ENCODE measurements at places on chromosomes 2 and 18. TPM values are rescaled to one million over a fixed set of nuclear protein-coding genes. Genes with fewer than 3 reads are reported as not detected.

- DNase-seq = no peak
These were observed 155.9 kb downstream of the FMNL2 start for GRCh38 chr2:152490686-152491455.

NT5DC4 gene
- polyA plus RNA-seq = not detected

FBLN7 gene
- 9.8 TPM for polyA plus RNA-seq

ANKRD29 gene
- polyA plus RNA-seq = 1.1 TPM

CAVIN2 gene
- 24.9 TPM for polyA plus RNA-seq

SERPINB11 gene
- polyA plus RNA-seq = not detected

LOXL3 gene
- 9.8 TPM for polyA plus RNA-seq

- no peak for DNase-seq
These were observed 75.0 kb upstream of the RBM44 start for GRCh38 chr2:237723602-237724001.

DNA sequence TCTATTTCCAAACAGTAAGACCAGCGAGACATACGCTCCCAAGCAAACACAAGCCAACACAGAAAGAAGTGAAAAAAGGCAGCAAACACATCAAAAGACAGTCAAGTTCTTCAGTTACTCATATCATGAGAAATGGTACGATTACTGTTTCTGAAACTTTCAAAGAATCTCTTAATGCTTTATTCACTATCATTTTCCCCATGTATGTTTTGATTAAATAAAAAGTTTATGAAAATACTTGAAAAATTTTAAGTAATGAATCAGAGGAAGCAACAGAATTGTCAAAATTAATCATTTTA, 114.9 kb downstream of the HDAC4 start:
- no peak for DNase-seq

BOLL gene
- polyA plus RNA-seq = 0.20 TPM

TBR1 gene
- polyA plus RNA-seq = not detected

- peak; percentile 83 for DNase-seq
These were observed at the start of gene MERTK for GRCh38 chr2:111897924-111898702. Gene MERTK, plus strand, starts transcription at chr2:111898607. Its CDS starts 129 bp downstream, at chr2:111898736.

GRCh38 chr18:48270929-48271328, 138.3 kb downstream of the ZBTB7C start:
- no peak for DNase-seq

DNA sequence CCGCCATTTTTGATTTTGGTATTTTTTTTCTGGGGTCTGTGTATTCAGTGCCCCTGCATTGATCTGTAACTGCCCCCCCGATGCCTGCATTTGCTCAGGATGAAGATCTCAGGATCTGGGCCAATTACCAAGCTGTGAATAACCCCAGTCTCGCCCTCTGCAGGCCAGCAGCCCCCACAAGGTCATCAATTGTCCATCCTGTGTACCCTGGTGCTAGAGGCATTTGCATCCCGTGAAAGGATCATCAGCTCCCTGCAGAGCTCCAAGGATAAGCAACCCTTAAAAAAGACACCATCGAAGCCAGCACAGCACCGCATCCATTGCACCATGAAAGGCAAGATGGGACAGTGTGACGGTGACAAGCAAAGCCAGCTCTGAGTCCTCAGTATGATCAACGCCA, 154.1 kb upstream of the KLHL29 start:
- DNase-seq = no peak

MDH1B gene
- 16.6 TPM for polyA plus RNA-seq

MC2R gene
- 0.09 TPM for polyA plus RNA-seq

KCNJ13 gene
- polyA plus RNA-seq = 0.35 TPM

PROM2 gene
- polyA plus RNA-seq = 26.7 TPM

Data from left renal pelvis (tissue), 4 donors.